Activated CD8-positive, alpha-beta memory T cell treated with anti-CD3 and anti-CD28 coated beads for 1 hour (primary cell): ENCODE measurements at places on chromosomes 13 and 19.

- no peak for DNase-seq
These were observed 165.8 kb downstream of the DIAPH3 start for GRCh38 chr13:59997976-59998375.

DNA sequence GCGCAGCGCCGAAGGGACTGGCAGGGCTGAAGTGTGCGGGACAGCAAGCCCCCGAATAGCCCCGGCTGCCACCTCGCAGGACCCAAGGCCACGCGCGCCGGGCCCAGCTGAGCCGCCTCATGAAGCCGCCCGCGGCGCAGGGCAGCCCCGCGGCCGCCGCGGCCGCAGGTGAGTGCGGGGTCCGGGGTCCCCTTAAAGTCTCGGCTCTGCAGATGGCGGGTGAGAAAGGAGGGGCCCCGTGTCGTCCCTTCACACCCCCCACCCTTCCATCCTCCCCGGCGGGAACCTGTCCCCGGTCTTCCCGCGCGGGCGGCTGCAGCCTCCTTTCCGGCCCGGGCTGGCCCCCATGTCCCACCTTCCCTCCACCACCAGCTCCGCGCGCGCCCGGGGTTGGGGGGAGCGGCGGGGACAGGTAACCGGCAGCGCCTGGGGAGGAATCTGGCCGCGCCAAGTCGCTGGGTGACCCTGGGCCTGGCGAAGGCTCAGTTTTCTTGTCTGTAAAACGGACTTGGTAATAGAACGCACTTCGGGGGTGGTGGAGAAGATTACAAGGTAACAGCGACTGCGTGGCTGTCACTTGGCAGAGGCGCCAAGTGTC lies 338 bp downstream of the RGCC start:
- peak; percentile 28 for DNase-seq

DNA sequence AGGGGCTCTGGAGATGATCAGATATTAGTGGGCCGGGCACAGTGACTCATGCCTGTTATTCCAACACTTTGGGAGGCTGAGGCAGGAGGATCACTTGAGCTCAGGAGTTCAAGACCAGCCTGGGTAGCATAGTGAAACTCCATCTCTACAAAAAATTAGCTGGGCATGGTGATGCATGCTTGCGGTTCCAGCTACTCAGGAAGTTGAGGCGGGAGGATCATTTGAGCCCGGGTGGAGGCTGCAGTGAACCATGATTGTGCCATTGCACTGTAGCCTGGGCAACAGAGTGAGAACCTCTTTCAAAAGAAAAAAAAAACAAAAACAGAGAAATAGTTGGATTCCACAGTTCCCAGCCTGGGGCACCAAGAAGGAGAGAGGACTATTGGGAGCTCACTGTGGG lies 17.9 kb upstream of the SHFL start:
- no peak for DNase-seq

- DNase-seq, result no peak
These were observed 600.8 kb downstream of the DIAPH3 start for GRCh38 chr13:59562924-59563323.

GRCh38 chr19:11813703-11814028 lies 407 bp upstream of the ZNF440 start:
- DNase-seq, result no peak

- no peak for DNase-seq
These were observed 60.5 kb downstream of the EFNB2 start for GRCh38 chr13:106474912-106475311.

GRCh38 chr13:106274551-106275203 lies 260.8 kb downstream of the EFNB2 start:
- DNase-seq, result no peak

GRCh38 chr13:28037399-28037798 lies 48.9 kb upstream of the URAD start:
- no peak for DNase-seq
